Lung microvascular endothelial cell (primary cell): ENCODE measurements at places on chromosomes 3 and 15.
A peak's percentile ranks its signal among the peaks of the same experiment; 100 is the strongest.

DNA sequence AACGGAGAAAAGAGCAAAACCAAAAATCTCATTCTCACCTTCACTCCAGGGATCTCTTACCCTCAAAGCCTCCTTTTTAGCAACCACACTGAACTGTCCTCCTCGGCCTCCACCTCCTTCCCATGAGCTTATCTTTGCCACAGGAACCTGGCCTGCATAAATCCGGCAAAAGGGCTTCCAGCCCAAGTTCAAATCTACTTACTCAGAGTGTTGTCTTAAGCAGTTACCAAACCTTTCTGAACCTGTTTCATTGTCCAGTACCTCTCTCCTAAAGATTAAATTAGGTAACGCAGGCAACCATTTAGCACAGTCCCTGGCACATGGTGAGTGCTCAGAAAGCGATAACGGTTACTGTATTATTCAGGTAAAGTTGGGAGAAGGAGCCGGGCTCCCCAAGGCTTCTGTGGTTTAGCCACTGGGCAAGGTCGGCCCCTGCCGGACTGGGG, 777 bp downstream of the CIB1 start:
- no peak for DNase-seq

- DNase-seq = no peak
These were observed 138.5 kb upstream of the ARPP21 start for GRCh38 chr3:35500641-35501350.

- DNase-seq = no peak
These were observed 242.3 kb downstream of the FHIT start for GRCh38 chr3:61008998-61009380.

DNA sequence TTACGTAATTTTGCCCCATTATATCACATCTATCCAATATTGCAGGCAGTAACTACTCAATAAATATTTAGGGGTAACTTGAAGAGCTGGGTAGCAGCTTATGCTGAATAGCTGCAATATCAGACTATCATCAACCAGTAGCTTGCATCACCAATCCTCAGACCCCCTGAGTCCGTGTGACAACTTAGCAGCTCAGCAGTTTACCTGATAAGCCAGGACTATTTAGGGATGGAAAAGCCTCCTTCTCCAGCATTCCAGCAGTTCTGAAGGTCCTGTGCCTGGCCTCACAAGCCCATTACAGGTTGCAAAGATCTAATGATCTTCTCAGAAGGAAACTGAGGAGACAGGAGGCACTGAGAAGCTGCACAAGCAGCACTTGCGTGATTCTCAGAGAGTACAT, 32.9 kb downstream of the RORA start:
- DNase-seq = no peak

GRCh38 chr3:191238321-191238817, 39.3 kb downstream of the OSTN start:
- DNase-seq = peak; percentile 77

DNA sequence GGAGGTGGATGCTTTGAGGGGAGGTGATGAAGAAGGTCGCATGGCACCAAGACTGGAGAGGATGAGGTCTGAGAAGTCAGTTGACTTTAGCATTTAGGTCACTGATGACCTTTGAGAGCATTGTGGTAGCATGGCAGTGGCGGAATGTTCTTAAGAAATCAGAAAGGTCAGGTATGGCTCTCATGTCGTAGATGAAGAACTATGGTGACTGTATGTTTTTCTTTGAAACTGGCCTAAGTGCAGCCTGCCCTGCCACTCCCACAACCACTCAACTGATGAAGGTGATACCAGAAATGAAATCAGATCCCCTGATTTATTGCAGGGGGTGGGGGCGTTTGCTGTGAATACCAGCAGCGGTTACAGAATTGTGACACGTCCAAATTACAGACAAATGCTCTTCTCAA, 102.6 kb downstream of the ITPR1 start:
- DNase-seq = no peak

GRCh38 chr3:124837065-124837464, 50.1 kb downstream of the ITGB5 start:
- DNase-seq = peak; percentile 60

- DNase-seq = peak; percentile 32
These were observed 19.8 kb upstream of the NUDT16 start for GRCh38 chr3:131361464-131362421.
